ENCODE measurements at places on chromosomes 2 and 18.

- no peak for DNase-seq
Measured at GRCh38 chr18:28804512-28805202, 627.7 kb upstream of the CDH2 start.

GRCh38 chr2:214782671-214783070 lies 26.8 kb downstream of the BARD1 start:
- DNase-seq = no peak

GRCh38 chr2:104280216-104280615 lies 573.7 kb upstream of the POU3F3 start:
- DNase-seq = no peak

DNA sequence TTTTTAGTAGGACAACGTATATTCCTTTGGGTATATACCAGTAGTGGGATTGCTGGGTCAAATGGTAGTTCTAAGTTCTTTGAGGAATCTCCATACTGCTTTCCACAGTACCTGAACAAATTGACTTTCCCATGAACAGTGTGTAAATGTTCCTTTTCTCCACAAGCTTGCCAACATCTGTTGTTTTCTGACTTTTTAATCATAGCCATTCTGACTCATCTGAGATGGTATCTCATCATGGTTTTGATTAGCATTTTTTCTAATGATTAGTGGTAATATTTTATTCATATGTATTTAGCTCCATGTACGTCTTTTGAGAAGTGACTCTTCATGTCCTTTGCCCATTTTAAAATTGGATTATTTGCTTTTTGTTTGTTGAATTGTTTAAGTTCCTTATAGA lies 58.4 kb upstream of the CERS6 start:
- DNase-seq = no peak

- no peak for DNase-seq
Measured at GRCh38 chr2:219126555-219126954, 34.1 kb downstream of the NHEJ1 start.

- no peak for DNase-seq
Measured at GRCh38 chr2:195428673-195429072, 228.4 kb upstream of the SLC39A10 start.

GRCh38 chr2:241314226-241315092 lies 1.0 kb downstream of the HDLBP start:
- DNase-seq = no peak

DNA sequence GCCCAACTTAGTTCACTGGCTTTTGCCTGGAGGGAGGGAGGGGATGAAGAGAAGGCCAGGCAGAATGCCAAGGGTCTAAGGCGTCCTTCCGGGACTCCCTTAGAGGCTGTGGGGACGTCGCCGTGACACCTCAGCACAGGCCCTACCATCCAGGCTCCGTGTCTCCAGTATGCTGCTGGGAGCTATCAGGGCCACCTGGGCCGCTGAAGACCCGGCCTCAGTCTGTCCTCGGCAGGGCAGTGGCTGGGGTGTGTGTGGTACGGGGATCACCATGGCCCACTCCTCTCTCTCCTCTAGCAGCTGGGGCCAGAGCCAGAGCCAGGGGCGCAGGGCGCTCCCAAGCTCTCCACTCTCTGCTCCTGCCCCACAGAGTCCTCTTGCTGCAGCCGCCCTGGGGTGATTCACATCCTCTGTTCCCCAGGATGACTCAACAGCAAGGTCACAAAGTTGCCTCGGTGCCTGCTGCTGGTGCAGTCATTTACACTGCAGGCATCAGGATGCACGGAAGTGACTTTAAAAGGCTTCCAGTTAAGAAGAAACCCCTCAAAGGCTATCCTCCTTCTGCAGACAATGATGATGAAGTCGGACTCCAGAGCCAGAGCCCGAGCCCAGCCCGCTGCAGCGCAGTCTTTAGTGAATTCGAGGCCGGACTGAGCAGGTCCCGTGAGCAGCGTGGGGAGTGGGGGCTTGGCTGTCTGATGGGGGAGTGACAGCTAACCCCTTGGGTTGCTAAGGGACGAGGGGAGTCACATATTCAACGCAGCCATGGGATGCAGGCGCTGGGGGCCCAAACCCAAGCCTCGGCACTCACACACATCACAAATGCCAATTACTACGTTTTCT lies 31.9 kb downstream of the SNORC start:
- DNase-seq = no peak

DNA sequence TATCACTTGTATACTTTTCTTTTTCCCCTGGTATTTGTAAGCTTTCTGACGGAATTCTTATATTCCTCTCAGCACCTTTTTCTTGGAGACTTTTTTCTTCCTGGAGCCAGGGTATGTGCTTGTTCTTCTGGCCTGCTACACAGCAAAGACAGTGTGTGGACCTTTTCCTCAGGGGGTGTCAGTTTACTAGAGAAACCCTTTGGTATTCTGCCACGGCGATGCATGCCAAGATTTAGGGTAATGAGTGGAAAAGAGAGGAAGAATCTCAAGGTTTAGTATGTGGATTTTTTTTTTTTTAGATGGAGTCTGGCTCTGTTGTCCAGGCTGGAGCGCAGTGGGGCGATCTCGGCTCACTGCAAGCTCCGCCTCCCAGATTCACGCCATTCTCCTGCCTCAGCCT lies 152.2 kb downstream of the PHLPP1 start:
- no peak for DNase-seq

- DNase-seq = no peak
Measured at GRCh38 chr2:121690095-121690494, 40.8 kb upstream of the CLASP1 start.

DNA sequence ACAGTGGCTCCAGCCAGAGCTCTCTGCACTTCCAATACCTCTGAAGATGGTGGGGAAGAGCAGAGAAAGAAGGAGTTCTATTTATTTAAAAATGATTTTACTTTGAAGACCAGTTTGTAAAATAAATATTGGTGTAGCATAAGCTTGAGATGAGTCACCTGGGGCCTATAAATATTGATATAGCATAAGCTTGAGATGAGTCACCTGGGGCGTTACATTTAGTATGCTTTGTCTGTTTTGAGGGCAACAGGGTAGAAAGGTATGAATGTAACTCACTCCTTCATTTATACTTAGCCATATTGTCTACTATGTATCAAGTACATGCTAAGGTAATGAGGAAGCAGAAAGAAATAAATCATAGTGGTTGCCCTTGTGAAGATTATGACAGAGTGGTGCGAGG lies 7.7 kb upstream of the SULT1C4 start:
- DNase-seq = no peak

DNA sequence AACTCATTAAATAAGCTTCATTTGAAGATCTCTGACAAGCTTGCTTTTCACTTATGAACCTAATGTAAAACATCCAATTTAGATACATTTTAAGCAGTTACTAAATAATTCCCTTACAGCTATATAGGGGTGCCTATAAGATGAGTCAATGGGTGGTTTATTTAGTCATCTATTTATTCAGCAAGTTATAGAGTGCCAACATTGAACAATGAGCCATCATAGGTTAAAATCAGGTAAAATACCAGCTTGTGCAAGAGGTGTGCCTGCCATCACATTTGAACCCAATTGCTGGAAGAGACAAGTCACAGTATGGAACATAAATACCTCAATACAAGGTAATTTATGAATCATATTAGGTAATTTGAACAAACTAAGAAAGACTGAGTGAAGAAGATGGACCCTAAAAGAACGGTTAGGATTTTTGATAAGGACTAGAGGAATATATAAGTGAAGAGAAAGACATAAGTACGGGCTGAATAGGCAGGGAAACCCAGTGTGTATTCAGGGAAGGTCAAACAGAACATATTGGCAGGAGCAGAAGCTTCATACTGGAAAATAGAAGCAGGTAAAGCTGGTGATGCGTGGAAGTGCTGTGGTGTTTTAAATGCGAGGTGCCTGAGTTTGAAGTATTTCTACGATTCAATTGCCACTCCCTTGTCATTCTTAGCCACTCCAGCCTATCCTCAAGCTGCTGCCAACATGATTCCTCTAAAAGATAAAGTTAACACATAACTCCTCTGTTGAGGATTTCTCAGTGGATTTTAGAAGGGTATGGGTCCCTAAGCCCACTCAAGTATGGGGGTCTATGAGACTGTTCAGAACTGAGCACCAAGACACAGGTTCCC lies 18.9 kb upstream of the STAT4 start:
- no peak for DNase-seq

DNA sequence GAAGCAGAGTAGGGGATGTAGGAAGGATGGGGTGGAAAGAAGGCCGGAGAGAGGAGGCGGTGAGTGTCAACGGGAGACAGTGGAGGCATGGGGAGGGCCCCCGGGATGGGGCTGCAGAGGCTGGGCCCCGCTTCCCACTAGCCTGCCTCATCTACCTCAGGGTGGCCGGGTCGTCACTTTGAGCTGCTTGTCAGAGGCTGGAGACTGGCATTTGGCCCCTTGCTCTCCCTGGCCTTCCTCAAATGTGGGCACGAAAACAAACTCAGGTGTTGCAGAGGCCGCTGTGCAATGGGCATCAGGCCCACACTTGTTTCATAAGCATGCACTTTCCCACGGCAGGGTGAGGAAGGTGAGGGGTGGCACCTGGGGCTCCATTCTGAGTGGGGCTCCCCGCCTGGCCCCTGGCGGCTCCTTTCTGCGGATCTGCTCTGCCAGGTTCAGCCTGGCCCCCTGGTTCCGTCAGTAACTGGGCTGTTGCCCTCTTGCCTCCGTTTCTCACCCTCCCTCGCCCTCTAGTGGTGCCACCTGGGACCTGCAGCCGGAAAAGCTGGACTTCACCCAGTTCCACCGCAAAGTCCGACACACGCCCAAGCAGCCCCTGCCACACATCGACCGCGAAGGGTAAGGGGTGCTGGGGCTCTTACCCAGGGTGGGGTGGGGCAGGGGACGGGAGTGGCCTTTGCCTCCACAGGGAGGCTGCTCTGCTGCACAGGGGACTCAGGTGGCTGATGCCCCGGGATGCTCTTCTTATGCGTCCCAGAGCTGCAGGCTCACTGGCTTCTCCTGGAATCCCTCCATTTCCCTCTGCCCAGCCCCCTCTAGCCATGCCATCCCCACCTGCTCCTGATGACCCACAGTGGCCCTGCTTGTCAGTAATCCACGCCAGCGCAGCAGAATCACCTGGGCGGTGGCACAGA lies 125.4 kb downstream of the CTIF start:
- DNase-seq = peak; percentile 8

- no peak for DNase-seq
Measured at GRCh38 chr18:11989966-11990380, 8.7 kb downstream of the IMPA2 start.

DNA sequence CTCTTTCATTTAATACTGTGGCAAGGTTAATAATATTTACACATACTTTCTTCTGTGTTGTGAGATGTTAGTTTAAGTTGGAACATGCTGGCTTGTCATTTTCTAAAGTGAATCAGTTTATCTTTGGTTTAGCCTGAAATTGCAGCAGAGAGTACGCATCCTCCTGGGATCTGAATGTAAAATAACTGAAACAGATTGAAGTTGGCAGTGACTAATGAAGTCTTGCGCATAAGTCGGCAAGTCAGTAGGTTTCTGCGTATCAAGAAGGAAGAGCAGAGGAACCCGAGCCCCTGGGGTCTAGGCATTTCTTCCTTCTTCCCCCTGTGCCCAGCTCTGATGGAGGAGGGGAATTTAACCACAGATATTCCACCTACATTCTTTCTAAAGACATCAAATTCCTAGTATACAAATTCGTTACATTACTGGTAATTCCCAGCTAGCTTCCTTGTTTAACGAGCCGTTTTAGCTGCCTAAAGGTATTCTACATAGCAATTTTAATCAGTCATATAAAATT lies 392.1 kb upstream of the RAB12 start:
- no peak for DNase-seq

- DNase-seq = no peak
Measured at GRCh38 chr18:52750995-52751394, 411.0 kb downstream of the DCC start.

- DNase-seq = no peak
Measured at GRCh38 chr18:36379435-36379984, 82.0 kb downstream of the FHOD3 start.

GRCh38 chr2:24883946-24884345 lies 36.1 kb downstream of the ADCY3 start:
- DNase-seq = no peak

GRCh38 chr2:54384301-54385203 lies 71.6 kb upstream of the SPTBN1 start:
- DNase-seq = no peak

DNA sequence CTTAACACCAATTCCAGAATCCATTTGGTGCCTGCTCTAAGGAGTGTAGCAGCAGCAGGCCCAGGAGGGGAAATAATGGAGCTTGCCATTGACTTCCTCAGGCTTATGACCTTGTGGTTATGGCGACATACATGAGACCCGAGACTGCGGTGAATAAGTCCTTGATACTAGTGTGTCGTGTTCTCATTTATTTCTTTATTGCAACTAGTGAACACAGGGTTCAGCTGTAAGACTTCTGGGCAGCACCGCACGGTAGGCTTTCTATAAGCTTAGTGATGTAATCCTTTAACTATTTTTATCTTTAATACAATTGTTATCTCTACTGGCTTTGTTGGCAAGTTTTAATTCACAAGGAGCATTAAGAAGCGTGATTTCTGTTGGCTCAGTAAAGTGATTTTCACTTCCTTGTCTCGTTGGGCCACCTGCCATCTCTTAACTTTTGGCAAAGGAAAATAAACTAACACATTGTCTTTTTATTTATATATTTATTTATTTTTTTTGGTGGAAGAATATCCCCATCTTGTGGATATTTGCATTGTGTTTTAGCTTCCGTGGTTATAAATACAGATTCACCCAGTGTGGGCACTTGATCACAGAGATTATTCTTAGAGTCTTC lies 139.8 kb downstream of the LTBP1 start:
- DNase-seq = no peak

Data from T-helper 22 cell (primary cell).